ENCODE measurements at places on chromosomes 3 and 15. TPM values are rescaled to one million over a fixed set of nuclear protein-coding genes. Genes with fewer than 3 reads are reported as not detected.

Gene SAMMSON
- not detected for polyA plus RNA-seq

Gene PLA2G4B
- 13.0 TPM for polyA plus RNA-seq

- DNase-seq, result no peak
- no peaks in the 10 kb centered on the region for H3K36me3 ChIP-seq
- H3K27me3 ChIP-seq, result no peaks in the 10 kb centered on the region
- no peaks in the 10 kb centered on the region for H3K4me1 ChIP-seq
- no peak overlapping the region for H3K4me3 ChIP-seq
- no peak overlapping the region for H3K27ac ChIP-seq
Measured at GRCh38 chr3:57966829-57967228, 41.4 kb upstream of the FLNB start.

DNA sequence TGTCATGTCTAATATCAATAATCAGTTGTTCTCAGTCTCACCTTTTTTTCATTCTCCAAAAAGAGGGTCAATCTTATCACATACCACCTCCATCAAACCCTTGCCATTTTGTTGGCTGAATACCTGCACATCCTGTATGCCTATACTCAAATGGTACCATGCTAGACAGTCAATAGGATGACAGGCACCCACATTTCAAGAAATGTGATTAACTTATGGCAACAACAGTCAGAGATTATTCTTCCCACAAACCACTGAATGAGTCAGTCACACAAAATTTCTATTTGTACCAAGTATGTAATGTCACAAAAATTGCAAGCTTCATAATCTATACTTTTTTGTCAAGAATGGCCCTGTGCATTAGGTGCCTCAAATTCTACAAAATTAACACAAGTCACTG is 5.1 kb upstream of the SLC27A2 start:
- H3K4me3 ChIP-seq, result no peak overlapping the region
- H3K4me1 ChIP-seq, result peaks cover 6% of the 10 kb centered on the region
- DNase-seq, result no peak
- H3K36me3 ChIP-seq, result no peaks in the 10 kb centered on the region
- H3K27ac ChIP-seq, result no peak overlapping the region

DNA sequence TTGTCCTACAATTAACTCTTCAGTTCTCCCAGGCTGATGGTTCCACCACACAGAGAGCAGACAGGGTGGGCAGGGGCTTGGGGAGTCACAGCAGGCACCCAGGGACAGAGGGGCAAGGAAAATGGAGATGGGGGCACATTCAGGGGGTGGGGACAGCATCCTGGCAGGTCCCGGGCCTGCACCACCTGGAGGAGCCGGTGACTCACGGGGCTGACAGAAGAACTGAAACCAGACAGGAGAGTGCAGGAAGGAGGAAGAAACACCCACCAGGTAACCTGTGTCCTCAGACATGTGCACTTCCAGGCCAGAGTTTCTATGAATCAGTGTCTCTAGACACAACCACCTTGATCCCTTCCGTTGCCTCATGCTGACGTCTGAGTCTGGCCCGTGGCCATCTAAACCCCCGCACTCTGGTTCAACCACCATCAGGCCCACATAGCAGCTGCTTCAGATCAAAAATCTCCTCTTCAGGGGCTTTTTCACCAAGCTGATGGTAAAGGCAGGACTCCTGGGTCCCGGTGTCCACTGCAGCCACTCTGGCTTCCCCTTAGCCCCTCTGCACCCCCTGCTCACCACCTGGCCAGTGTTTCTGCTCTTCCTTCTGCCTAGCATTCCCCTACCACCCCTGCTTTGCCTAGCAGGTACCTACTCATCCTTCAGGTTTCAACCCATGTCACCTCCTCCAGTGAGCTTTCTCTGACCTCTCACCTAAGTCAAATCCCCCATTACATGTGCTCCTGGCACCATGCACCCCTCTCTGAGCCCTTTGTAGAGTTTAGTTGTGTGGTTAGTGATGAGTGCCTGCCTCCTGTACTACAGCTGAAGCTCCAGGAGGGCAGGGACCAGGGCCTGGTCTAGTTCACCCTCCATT is 16.5 kb upstream of the CYP11A1 start:
- H3K27ac ChIP-seq, result no peak overlapping the region
- H3K36me3 ChIP-seq, result no peaks in the 10 kb centered on the region
- H3K4me1 ChIP-seq, result no peaks in the 10 kb centered on the region
- peaks cover 2% of the 10 kb centered on the region for H3K27me3 ChIP-seq
- peak; percentile 30 for DNase-seq
- no peak overlapping the region for H3K4me3 ChIP-seq

GRCh38 chr15:99324082-99324620 is 72.9 kb downstream of the LRRC28 start:
- no peaks in the 10 kb centered on the region for H3K27me3 ChIP-seq
- no peak overlapping the region for H3K27ac ChIP-seq
- H3K4me1 ChIP-seq, result no peaks in the 10 kb centered on the region
- H3K36me3 ChIP-seq, result no peaks in the 10 kb centered on the region
- no peak overlapping the region for H3K4me3 ChIP-seq

DNA sequence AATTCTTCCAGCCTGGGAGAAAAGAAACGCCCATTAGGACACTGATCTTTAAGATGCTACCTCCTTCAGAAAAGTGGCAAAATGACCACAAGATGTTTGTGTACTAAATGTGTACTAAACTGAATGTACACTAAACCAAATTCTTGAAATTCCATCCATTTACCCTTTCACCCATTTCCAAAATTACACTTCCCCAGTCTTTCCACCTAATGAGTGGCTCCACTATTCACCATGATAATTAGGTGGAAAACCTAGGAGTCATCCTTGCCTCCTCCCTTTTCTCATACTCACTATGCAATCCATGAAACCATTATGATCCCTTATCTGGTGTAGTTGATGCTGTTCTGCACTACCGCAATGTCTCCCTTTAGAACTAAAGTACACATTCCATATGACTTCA is 452.1 kb upstream of the THBS1 start:
- H3K36me3 ChIP-seq, result no peaks in the 10 kb centered on the region
- H3K27me3 ChIP-seq, result no peaks in the 10 kb centered on the region
- DNase-seq, result no peak
- no peak overlapping the region for H3K27ac ChIP-seq
- H3K4me3 ChIP-seq, result no peak overlapping the region

- H3K27ac ChIP-seq, result no peak overlapping the region
- DNase-seq, result no peak
- no peaks in the 10 kb centered on the region for H3K27me3 ChIP-seq
- H3K4me1 ChIP-seq, result no peaks in the 10 kb centered on the region
Measured at GRCh38 chr15:27707257-27707656, 391.9 kb downstream of the OCA2 start.

- no peak overlapping the region for H3K4me3 ChIP-seq
- peak; percentile 61 for DNase-seq
- peaks cover 2% of the 10 kb centered on the region for H3K36me3 ChIP-seq
- no peak overlapping the region for H3K27ac ChIP-seq
Measured at GRCh38 chr3:8631661-8632060, 12.9 kb downstream of the SSUH2 start.

- peaks cover 26% of the 10 kb centered on the region for H3K27me3 ChIP-seq
- H3K36me3 ChIP-seq, result no peaks in the 10 kb centered on the region
- no peak overlapping the region for H3K27ac ChIP-seq
- peak; percentile 76 for DNase-seq
Measured at GRCh38 chr3:123447749-123448517, 957 bp downstream of the ADCY5 start.

DNA sequence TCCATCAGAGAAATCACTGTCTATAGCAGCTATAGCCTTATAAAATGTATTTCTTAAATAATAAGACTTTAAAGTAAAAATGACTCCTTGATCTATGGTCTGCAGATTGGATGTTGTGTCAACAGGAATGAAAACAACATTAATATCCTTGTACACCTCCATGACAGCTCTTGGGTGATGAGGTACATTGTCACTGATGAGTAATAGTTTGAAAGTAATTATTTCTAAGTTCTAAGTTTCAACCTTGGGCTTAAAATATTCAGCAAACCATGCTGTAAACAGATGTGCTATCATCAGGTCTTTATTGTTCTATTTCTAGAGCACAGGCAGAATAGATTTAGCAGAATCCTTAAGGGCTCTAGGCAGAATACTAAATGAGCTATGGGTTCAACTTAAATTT is 568.2 kb upstream of the BCHE start:
- H3K27me3 ChIP-seq, result no peaks in the 10 kb centered on the region
- no peak overlapping the region for H3K4me3 ChIP-seq
- H3K27ac ChIP-seq, result no peak overlapping the region
- DNase-seq, result no peak

Data from small intestine (tissue), 16 donors.